ENCODE measurements at places on chromosomes 16 and 17.

- no peak for DNase-seq
Observed at GRCh38 chr17:77322514-77323412, 182.0 kb downstream of the SEC14L1 start.

DNA sequence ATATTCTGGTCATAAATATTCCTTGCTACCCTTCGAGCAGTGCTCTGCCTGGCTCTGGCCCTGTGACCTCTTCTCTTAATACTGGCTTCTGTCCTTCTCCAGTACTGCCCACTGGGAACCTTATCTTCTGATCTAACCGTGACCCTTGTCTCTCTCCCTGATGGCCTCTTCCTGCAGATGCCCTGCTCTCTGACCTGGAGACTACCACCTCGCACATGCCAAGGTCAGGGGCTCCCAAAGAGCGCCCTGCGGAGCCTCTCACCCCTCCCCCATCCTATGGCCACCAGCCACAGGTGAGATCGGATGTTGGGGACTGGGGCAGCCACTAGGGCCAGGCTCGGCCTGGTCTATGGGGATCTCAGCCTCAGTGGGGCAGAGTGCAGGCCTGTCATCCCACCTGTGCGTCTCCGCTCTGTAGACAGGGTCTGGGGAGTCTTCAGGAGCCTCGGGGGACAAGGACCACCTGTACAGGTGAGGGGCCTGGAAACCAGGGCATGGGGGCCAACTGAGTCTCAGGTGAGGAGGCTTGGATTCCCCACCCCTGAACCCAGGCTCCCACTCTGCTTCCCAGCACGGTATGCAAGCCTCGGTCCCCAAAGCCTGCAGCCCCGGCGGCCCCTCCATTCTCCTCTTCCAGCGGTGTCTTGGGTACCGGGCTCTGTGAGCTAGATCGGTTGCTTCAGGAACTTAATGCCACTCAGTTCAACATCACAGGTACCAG lies 1.5 kb downstream of the TGFB1I1 start:
- no peak for DNase-seq

DNA sequence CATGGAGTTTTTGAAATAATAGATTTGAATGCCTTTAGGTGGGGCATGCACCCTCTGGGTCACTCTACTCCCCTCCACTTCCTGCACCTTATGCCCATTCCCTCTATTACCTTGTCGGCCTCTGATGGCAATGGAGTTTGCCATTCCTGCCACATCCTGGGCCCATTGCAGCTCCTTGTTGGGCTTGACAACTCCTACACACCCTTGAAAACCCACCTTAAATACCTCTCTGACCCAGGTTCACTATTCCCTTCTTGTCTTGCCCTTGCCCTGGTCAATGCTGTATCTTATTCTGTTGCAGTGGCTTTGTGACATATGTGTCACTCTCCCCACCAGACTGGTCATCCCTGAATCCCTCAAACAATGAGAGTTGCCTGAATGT lies 2.4 kb downstream of the CCR7 start:
- no peak for DNase-seq

- no peak for DNase-seq
Observed at GRCh38 chr16:67865318-67865717, 7.5 kb upstream of the EDC4 start.

GRCh38 chr17:60173304-60173819 lies 23.6 kb downstream of the CA4 start:
- peak; percentile 40 for DNase-seq

- no peak for DNase-seq
Observed at GRCh38 chr17:61235827-61236197, 163.8 kb upstream of the TBX2 start.

DNA sequence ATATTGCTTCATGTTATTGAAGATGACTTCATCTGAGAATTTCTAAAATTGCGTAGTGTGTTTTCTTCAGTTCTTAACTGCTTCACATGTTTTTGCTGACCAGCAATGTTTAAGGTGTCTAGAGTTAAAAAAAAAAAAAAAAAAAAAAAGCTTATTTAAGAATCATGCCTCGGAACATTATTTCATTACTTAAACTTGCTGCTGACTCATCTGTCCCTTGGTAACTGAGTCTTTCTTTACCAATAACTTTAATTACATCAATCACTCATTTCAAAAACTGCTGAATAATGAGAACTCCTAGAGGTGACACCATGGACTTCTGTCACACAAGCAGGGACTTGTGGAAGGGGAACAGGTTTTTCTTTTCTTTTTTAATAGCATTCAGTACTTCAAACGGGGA lies 16.2 kb downstream of the IRX5 start:
- DNase-seq, result no peak

DNA sequence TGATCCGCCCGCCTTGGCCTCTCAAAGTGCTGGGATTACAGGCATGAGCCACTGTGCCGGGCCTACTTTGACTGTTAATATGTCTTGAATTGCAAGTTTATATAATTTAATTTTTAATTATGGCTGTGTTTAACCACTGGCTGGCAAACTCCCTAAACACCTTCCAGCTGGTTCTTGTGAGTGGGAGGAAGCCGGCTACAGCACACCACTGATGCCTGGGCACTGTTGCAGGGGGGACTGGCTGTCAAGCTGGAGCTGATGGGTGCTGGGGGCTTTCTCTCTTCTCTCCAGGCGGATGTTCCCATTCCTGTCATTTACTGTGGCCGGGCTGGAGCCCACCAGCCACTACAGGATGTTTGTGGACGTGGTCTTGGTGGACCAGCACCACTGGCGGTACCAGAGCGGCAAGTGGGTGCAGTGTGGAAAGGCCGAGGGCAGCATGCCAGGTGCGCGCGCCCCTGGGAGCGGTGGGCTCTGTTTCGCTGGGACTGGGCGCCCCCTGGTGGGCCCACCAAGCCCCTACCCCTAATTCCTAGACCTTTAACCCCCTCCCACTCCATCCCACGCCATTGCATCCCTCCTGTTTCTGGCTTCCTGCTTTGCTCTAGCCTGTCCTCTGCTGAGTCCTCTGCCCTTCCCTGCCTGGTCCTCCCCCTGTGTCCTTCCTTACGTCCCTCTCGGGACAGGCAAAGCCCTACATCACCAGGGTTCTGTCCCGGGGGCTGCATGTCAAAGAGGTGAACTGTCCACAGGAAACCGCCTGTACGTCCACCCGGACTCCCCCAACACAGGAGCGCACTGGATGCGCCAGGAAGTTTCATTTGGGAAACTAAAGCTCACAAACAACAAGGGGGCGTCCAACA lies 9.5 kb downstream of the TBX21 start:
- no peak for DNase-seq

DNA sequence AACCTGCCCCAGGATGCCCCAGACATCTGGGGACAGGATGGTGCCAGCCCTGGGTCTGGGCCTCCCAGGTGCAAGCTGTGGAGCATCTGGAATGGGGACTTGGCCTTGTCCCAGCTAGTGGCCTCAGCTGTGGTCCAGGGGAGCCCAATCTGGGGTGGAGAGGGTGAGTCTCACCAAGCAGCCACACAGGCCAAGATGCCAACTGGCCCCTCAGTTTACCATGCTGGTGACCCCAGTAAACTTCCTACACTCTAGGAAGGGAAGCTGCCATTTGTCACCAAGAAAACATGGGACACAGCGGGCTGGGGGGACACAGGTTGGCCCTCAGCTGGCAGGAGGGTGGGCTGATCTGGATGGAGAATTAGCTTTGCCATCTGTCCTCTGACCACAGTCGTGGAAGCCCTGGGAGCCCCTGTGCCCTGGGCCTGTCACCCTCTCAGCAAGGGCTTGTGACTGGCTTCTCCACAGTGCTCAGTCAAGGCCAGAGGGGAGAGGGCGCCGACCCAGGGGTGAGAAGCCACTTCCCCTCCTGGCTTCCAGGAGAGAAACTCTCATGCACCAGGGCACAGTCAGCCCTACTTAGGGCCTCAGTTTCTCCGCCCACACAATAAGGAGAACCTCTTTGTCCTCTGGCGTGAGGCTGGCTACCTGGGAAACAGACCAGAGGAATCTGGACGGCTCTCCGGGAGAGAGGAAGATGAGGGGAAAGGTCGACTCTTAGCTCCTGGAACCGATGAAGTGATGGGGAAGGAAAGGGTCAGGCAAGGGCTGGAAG lies 126.4 kb upstream of the SMURF2 start:
- DNase-seq, result no peak

DNA sequence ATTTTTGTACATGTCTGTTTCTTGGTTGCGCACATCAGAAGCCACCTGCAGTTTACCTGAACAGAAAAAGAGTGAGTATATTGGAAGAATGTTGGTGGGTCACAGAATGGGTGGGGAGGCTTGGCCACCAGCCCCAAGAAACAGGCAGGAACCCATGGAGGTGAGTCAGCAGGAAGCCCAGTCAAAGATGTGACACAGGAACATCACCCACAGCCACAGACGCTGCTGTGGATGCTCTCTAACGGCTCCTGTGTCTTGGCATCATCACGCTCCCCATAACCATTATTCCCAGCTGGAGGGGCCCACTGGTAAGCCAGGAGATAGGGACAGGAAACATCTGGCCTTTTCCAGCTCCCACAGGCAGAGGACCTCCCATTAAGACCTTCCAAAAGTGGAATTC lies 94.0 kb upstream of the WSB1 start:
- DNase-seq, result no peak

GRCh38 chr17:68172461-68172954 lies 75.3 kb upstream of the AMZ2 start:
- peak; percentile 55 for DNase-seq

DNA sequence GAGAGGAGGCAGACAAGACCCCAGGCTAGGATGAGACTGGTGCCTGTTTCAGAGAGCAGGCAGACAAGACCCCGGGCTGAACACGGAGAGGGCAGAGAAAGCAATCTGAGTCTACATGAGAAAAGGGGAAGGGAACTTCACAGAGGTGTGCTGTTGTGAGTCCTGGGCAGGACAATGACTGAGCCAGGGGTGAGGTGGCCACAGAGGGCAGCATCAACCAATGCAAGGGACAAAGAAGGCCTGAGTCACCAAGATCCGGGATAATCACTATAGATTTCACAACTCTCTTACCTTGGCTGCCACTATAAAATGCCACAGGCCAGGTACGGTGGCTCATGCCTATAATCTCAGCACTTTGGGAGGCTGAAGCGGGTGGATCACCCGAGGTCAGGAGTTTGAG lies 89.0 kb downstream of the SLC39A11 start:
- no peak for DNase-seq

- DNase-seq, result no peak
Observed at GRCh38 chr17:44955674-44956425, 8.3 kb upstream of the KIF18B start.

- no peak for DNase-seq
Observed at GRCh38 chr16:21097151-21097550, 53.5 kb downstream of the DNAH3 start.

DNA sequence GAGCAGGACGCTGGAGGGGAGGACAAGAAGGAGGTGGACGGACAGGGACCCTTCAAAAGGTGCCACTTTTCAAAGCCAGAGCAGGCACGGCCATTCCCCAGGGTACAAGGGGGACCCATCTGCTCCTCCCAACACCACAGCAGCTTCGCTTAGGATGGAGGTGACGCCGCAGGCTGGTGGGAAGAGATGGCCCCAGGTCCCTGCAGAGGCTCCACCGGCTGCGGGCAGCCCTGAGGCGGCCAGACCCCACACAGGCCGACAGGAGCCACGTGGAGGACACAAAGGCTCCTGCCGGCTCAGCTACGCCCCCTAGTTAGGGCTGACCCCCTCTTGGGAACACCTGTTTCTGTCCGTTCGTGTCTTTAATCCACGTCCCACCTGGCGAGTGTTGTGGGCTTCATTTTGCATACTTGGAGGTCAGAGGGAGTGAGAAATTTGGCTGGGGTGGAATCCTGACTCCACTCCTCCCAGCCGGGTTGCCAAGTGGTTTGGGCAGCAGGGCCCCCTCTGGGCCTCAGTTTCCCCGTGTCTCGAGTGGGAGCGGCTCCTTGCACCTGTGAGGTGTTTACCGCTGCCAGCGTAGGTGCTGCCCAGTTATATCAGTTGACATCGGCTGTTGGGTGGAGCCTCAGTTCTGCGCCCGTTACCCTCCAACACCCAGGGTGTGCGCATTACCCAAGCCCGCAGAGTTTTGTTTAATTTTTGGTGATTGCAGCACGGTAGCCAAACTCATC lies 5.8 kb upstream of the FN3KRP start:
- no peak for DNase-seq

DNA sequence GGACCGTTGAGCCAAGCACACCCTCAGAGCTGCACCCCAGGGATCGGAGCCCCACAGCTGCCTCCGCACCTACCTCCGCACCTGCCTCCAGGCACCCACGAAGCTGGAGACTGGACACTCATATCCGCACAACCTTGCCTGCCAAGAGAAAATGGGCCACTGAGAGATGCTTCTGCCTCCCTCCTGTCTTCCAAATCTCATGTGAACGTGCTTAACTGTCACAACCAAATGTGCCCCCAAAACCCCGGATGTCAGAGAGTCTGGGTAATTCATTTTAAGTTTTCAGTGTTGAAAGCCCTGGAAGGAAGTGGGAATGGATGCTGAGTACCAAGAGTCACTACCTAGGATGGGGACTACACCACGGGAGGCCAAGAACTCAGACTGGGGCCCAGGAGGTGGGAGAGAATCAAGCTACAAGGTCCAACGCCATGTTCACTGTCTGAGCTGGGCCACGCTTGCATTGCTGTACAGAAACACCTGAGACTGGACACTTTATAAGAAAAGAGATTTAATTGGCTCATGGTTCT lies 49.5 kb upstream of the MEAK7 start:
- DNase-seq, result no peak

DNA sequence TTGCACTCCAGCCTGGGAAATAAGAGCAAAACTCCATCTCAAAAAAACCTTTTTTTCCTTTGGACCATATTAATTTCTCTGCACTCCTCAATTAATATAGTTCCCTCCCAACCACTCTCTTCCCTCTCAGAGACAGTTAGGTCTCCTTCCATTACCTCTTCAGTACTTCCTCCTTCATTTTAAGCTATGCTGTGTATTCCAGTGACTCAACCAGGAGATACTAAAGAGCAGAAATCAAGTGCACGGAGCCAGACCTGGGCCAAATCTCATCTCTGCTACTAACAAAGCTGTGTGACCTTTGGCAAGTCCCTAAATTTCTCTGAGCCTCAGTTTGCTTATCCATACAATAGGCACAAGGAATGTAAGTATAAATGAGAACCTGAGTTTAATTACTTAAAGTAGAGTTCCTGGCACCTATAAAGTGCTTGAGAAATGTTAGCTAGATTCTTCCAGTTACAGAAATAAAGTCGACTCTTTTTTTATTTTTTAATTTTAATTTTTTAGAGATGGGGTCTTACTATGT lies 8.5 kb downstream of the PECAM1 start:
- no peak for DNase-seq

GRCh38 chr17:38809828-38810227 lies 10.5 kb upstream of the PIP4K2B start:
- no peak for DNase-seq

GRCh38 chr16:23801378-23801777 lies 34.4 kb upstream of the PRKCB start:
- peak; percentile 6 for DNase-seq

- DNase-seq, result peak; percentile 5
Observed at GRCh38 chr17:41812381-41813151, at the start of gene FKBP10. FKBP10 (plus strand) TSS chr17:41813004; CDS start chr17:41813035, 31 bp downstream.

GRCh38 chr17:231966-232807 lies 50.7 kb upstream of the DOC2B start:
- DNase-seq, result no peak

DNA sequence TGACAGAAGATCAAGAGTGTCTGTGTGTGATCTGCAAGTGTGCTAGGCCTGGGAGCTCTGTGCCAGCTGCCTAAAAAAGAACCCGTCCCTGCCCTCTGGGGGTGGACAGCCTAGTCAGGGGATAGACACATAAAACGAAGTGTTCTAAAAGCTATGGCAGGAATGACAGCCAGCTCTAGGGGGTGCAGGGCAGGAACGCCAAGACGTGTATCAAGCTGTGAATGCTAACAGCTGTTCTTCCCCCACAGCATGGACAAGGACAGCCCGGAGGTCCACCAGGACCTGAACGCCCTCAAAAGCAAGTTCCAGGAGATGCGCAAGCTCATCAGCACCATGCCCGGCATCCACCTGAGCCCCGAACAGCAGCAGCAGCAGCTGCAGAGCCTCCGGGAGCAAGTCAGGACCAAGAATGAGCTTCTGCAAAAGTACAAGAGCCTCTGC lies 5.1 kb downstream of the RASD1 start:
- DNase-seq, result no peak
